ENCODE measurements at places on chromosomes 6 and 20.

- no peak for DNase-seq
These were observed 29.2 kb downstream of the SLC22A23 start for GRCh38 chr6:3427687-3428085.

DNA sequence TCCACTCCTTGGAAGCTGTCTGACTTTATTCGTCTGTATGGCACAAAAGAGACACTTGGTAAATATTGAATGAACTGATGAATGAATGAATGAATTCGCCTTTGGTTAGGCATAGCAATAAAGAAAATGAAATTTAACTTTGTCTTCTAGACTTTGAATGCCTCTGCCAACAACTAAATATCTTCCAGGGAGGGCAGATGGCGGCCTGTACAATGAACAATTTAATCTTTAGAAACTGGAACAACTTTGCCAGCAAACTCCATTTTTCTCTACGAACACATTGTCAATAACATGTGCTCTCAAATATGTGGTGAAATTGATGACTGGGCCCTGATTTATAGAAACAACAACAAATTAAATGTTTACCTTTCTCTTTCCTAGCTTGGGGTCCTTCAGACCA, 140.6 kb downstream of the ZNF217 start:
- no peak for DNase-seq

DNA sequence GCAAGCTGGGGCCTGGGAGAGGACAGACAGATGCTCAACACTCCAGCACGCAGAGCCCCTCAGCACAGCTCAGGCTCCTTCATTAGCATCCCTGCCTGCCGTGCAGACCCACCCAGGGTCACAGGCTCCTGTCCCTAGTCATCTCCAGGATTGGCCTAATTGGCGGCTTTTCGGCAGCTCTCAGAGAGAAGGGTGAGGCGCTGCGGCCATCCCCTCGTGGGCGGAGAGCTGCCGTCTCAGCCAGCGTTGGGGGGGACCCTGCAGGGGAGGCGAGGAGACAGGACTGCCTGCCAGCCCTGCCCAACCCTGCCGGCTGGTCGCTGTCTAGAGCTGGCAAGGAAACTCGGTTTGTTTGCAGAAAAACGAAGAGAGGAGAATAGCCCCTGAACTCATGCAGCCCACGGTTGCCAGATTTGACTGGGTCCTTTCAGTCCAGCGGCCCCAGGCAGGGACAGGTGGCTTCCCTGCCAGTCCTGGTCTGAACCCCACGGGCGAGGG, 26.8 kb downstream of the BHLHE23 start:
- DNase-seq, result no peak

GRCh38 chr20:62787321-62787720, 9.0 kb upstream of the MRGBP start:
- no peak for DNase-seq

DNA sequence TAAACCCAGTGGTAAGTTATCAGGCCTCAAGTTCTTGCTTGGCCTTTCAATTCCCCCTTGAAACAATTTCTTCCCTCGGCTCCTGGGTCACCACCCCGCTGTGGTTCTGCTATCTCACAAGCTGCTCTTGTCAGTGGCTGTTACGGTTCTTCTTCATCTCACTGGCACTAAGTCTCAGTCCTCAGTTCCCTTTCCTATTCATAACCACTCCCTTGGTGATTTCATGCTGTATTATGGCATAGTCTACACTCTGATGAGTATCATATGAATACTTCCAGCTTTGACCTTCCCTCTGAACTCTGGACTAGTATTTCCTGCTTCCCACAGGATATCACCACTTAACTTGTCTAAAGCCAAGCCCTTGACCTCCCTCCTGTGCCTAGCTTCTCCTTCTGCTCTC, 7.9 kb downstream of the TAAR1 start:
- DNase-seq, result no peak

DNA sequence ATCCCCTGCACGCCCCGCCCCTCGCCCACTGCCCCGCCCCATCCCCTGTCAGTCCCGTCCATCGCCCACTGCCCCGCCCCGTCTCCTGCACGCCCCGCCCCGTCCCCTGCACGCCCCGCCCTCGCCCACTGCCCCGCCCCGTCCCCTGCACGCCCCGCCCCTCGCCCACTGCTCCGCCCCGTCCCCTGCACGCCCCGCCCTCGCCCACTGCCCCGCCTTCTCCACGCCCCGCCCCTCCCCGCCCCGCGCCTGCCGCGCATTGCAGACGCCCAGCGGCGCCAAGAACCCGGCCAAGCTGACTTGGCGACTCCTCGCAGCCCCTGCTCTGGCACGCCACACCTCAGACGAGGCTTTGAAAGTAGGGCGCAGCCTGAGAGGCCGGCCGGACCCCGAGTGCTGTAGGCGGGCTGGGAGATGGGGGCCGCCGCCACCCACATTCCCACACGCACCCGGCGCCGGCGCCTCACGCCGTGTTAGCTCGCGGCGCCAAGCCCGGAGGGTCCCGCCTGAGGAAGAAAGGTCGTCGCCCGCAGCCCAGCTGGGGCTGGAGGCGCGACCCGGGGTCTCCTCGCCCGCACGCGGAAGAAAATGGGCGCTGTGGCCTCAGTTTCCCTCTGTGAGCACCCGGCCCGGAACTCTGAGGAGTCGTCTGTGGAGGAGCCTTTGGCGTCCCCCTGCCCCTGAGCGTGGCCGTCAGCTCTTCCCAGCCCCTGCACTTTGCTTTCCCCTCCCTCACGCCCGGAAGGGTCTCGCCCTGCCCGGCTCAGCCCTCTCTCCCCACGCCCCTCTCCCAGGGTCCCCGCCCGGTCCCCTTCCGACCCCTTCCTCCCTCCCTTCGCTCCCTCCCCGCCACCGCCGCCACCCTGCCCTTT, at the start of gene RAD21L1:
TSS of gene RAD21L1 (plus strand) at position 262 of the 872 bp plus-strand sequence. CDS start 2,410 bp downstream, outside the sequence.
- DNase-seq, result peak; percentile 63

DNA sequence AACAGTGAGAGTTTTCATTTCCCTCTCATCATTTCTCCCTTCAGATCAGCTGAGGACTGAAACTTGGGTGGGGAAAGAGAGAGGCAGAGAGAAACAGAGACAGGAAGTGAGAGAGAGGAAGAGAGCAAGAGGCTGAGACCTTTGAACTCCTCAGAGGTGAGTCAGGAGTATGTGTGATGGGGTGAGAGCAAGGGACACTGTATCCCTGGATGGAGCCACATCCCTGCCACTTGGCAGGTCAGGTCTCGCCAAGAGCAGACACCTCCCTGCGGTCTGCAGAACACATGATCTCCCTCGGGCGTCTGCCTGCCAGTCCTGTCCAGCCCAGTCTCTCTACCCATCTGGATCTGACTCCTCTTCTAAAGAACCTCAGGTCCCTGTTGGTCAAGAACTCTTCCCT, 62.7 kb upstream of the SYNDIG1 start:
- no peak for DNase-seq

Measured in anterior cingulate cortex (tissue), 58 donors.